ENCODE measurements at places on chromosomes 3 and 15.

GRCh38 chr3:127488141-127488672 lies 102.3 kb downstream of the TPRA1 start:
- DNase-seq: no peak

DNA sequence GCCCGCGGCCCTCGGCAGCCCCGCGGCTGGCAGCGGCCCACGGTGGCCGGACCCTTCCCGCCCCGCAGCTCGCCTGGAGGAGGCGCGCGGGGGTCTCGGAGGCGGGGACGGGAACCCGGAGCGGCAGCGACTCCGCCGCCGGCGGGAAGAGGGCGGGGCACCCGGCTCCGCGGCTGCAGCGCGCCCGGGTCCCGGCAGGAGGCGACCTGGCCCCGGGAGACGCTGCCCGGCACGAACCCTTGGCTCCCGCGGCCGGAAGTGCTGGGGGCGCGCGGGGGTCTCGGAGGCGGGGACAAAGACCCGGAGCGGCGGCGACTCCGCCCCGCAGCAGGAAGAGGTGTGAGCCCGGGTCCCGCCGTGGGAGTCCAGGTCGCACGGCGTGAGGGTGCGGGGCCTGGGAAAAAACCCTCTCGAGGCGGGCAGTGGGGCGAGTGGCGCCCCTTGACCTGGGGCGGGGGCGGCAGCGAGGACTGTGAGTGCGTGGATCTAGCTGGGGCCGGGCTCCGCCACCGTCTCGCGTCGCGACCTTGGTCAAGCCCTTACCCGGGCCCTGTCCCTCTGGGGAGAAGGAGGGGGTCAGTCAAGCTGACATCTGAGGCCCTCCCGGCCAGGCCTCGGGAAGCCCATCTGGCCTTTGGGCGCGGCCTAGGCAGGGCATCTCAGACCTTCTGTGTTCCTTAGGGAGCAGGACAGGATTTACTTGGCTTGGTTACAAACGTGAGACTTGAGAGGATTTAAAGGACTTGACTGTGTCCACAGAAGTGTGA lies at the start of gene CIB2:
TSS of gene CIB2 (minus strand) at position 151 of the 767 bp plus-strand sequence. CDS start 230 bp downstream, outside the sequence.
- DNase-seq: peak; percentile 25

DNA sequence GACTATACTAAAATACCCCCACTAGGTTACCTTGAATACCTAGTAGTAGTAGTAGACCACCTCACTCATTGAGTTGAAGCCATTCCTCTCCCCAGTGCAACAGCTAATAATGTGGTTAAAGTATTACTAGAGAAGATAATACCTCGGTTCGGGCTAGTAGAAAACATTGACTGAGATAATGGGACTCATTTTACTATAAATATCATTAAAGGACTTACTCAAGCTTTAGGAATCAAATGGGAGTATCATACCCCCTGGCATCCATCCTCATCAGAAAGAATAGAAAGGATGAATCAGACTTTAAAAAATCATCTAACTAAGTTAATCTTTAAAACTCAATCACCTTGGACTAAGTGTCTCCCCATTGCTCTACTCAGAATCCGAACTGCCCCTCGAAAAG lies 49.0 kb upstream of the CACNA2D3 start:
- no peak for DNase-seq

GRCh38 chr3:5055357-5056110 lies 66.6 kb upstream of the ARL8B start:
- DNase-seq: no peak

- no peak for DNase-seq
Measured at GRCh38 chr3:46462511-46462910, 2.2 kb downstream of the LTF start.

GRCh38 chr3:38538773-38539353 lies 42.7 kb downstream of the EXOG start:
- no peak for DNase-seq

DNA sequence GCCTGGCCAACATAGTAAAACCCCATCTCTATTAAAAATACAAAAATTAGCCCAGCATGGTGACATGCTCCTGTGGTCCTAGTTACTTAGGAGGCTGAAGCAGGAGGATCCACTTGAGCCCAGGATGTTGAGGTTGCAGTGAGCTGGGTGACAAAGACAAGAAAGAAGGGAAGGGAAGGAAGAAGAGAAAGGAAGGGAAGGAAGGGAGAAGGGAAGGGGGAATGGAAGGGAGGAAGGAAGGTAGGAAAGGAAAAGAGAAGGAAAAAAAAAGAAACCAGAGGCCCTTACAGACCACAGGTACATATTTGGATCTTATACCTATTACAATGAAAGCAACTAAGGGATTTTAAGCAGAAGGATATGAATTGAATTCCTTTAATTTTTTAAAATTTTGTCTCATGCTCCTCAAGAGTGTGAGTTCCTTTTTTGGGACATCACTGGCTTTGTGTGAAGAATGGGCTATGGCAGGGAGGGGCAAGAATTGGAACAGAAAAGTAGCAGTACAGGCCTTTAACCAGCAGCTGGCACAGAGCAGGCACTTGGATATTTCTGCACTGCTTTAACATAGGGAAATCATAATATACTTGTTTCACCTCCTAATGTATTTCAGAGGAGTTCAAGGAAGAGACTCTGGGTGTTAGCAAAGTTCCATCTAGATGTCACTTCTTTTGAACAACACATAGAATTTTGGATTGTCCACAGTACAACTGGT lies 7.9 kb downstream of the RAB27A start:
- DNase-seq: no peak

GRCh38 chr3:127103080-127103479 lies 89.9 kb upstream of the PRR23E start:
- no peak for DNase-seq

DNA sequence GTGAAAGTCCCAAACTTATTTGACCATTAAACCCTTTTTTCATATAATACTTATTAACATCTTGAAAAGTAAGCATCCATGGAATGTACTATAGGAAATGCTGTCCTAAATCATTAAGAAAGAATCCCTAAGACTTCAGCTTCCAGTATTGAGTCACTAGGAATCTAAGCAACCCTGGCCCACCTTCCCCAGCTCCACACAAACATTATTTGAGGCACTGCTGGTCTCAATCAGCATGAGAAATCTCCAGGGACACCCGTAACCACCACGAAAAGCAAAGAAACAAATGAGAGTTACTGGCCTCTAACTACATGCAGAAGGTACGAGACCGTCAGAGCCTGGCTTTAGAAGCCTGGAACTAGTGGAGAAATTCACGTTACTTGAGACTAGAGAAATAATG lies 68.2 kb downstream of the POLQ start:
- peak; percentile 92 for DNase-seq

- no peak for DNase-seq
Measured at GRCh38 chr3:125212509-125213363, at the start of gene SLC12A8. Gene SLC12A8 (minus strand): TSS chr3:125212748. CDS start chr3:125211349, 1,399 bp downstream.

- DNase-seq: peak; percentile 67
Measured at GRCh38 chr3:43162230-43163084, 56.6 kb upstream of the POMGNT2 start.

GRCh38 chr3:124117486-124117885 lies 125.6 kb upstream of the ROPN1 start:
- DNase-seq: peak; percentile 83

DNA sequence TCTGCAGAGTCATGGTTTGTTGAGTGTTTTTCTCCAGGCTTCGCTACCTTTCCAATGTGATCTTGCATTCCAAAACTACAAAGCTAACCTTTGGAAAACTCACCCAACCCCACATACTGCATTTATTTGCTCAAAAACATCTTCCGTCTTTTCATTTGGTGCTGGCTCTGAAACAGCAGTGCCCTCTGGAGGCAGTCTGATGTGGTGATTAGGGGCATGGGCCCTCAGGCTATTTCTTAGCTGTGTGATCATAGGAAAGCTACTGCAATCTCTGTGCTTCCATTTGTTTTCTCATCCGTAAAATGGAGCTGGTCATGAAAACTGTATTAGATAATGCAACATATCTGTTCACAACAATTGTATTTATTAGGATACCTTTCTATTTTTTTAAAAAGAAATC lies 47.0 kb downstream of the MTHFS start:
- DNase-seq: peak; percentile 52

- DNase-seq: no peak
Measured at GRCh38 chr15:58440922-58441321, 9.1 kb downstream of the LIPC start.

DNA sequence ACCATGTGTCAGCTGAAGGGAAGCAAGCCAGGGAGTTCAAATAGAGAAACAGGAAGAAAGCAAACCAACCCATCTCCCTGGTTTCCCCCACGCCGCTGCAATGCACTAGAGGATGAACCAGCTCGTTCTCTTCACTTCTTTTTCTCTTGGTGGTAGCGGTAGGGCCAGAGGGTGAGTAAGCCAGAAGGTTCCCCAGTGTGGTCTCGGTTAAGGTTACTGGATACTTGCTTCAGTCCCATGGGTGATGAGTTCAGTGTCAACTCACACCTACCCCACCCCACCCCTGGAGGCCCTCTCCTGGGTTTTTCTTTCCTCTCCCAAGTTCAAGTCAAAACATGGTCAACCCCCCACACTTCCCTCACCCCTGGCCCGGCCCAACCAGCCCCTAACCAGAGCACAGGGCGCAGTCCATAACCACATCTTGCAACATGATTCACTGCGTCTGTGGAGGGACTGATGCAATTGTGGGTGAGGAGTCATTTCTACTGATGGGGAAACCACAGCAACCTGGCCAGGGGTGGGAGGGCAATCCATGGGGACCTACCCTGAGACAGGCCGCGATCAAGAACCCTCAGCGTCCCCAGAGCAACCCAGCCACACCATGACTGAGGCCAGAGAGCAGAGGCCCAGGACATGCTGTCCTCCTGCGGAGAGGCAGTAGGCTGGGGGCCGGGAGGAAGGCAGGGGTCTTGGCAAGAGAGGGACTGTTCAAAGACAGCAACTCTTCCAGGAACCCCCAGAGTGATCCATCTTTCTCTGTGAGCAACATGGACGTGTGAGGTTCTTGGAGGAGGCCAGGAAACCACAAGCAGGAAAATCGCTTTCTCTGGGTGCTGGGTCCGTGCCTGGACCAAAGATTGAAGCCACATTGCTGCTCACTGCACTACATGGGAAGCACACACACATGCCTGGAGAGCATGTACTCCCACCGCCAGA lies 276.6 kb downstream of the UACA start:
- peak; percentile 99 for DNase-seq

- DNase-seq: no peak
Measured at GRCh38 chr3:185519021-185519420, 20.2 kb upstream of the TMEM41A start.

DNA sequence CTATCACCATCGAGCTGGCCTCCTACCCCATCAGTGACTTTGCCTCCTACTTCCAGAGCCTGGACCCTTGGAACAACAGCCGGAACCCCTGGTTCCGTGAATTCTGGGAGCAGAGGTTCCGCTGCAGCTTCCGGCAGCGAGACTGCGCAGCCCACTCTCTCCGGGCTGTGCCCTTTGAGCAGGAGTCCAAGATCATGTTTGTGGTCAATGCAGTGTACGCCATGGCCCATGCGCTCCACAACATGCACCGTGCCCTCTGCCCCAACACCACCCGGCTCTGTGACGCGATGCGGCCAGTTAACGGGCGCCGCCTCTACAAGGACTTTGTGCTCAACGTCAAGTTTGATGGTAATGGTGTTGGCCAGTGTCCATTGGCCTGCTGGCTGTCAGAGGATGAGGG lies 6.1 kb downstream of the GRM2 start:
- DNase-seq: no peak

DNA sequence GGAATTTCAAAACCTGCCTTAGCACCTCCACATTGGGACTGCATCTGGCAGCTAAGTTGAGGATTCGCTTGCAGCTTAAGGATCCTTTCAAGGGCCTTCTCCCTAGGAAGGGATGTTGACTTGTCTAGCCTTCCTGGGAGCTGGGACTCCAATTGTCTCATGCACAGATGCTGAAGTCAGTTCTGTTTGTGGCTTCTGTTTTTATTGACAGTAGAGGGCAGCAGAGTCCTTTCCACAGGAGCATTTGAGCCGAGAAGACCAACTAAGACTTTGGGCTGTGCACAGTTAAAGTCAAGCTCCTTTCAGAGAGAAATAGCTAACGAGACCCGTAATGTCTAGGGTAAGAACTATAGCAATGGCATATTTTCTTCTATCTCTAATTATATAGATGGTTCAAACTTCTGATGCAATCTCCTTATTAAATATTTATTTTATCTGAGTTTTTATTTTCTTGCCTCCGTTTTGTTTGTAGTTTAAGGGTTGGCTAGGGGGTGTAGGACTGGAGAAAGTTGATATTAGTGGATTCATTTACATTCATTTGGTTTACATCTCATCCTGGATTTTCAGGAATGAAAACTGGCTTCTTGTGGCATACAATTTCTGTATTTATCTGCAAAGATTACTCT lies 59.7 kb upstream of the KBTBD8 start:
- DNase-seq: peak; percentile 62

DNA sequence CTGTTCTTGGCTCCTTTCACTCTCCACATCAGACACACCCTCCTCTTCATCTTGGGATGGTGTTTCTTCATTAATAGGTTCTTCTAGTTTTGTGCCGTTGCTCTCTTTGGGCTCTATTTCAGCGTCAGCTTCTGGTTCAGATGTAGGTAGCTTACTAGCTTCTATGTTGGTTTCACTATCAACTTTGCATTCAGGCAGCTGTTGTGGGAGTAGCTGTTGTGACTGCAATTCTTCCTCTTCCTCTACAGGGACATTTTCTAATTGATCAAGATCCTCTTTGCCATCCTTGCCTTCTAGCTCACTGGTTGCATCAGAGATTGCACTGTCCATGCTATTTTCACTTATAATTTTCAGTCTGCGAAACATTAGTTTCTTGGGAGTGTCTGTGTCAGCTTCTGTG lies 80.1 kb downstream of the SETD2 start:
- DNase-seq: no peak

DNA sequence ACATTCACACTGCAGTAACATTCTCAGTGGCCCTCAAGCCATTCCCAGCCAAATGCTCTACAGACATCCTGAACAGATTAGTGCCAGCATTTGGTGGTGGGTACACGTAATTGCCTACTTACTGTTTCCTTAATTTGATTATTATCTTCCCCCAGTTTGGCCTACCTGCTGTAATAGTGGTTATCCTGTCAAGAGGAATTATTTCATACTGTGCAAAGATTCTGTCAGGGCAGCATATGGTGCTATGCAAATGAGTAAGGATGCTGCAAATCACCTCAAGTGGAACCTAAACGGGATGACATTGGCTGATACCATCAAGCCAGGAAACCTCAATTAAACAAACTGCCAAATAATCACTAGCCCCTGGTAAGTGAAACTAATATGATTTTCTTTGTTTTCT lies 88.7 kb downstream of the SEMA6D start:
- no peak for DNase-seq

- no peak for DNase-seq
Measured at GRCh38 chr15:55768670-55769185, 25.8 kb upstream of the PRTG start.

GRCh38 chr3:193788189-193788991 lies 195.4 kb downstream of the OPA1 start:
- peak; percentile 62 for DNase-seq

- DNase-seq: no peak
Measured at GRCh38 chr3:185824051-185825005, 514 bp downstream of the IGF2BP2 start.

DNA sequence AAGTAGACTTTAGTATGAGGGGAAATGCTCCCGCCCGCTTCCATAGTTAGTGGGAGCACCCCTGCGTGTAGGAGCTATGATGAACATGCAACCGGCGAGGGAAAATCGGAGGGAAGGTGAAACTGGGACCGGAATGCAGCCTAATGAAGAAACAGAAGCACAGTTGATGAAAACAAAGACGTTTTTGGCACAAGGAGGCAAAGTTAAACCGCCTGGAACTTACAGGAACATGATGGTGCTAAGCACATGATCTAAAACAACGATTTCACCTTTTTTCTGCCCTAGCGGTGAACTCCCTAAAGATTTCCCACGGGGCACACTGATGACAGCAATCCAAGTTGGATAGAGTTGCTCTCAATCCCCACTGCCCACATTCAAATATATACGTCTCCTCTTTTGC lies 49.4 kb upstream of the SPATA12 start:
- DNase-seq: peak; percentile 22

Measured in fibroblast of mammary gland (primary cell).